ENCODE measurements at places on chromosomes 5 and 9.

GRCh38 chr5:138870611-138871010 lies 4.5 kb downstream of the LRRTM2 start:
- no peak for DNase-seq
- no peaks in the 10 kb centered on the region for H3K36me3 ChIP-seq
- H3K27me3 ChIP-seq, result no peaks in the 10 kb centered on the region
- H3K27ac ChIP-seq, result no peak overlapping the region

GRCh38 chr5:150774145-150774544 lies 4.4 kb upstream of the SMIM3 start:
- H3K27me3 ChIP-seq, result no peaks in the 10 kb centered on the region
- peaks cover 2% of the 10 kb centered on the region for H3K4me1 ChIP-seq
- H3K4me3 ChIP-seq, result no peak overlapping the region

- peak overlapping the region; percentile 46 for H3K27ac ChIP-seq
- H3K27me3 ChIP-seq, result no peaks in the 10 kb centered on the region
- H3K4me1 ChIP-seq, result peaks cover 9% of the 10 kb centered on the region
- no peaks in the 10 kb centered on the region for H3K36me3 ChIP-seq
- no peak for DNase-seq
- H3K4me3 ChIP-seq, result peak overlapping the region; percentile 67
These were observed 937 bp upstream of the SLC26A2 start for GRCh38 chr5:149959406-149960236.

- no peaks in the 10 kb centered on the region for H3K36me3 ChIP-seq
- H3K27me3 ChIP-seq, result no peaks in the 10 kb centered on the region
- no peak overlapping the region for H3K27ac ChIP-seq
- H3K4me3 ChIP-seq, result no peak overlapping the region
- no peaks in the 10 kb centered on the region for H3K4me1 ChIP-seq
- no peak for DNase-seq
These were observed 36.4 kb upstream of the SMC5 start for GRCh38 chr9:70222354-70222753.

DNA sequence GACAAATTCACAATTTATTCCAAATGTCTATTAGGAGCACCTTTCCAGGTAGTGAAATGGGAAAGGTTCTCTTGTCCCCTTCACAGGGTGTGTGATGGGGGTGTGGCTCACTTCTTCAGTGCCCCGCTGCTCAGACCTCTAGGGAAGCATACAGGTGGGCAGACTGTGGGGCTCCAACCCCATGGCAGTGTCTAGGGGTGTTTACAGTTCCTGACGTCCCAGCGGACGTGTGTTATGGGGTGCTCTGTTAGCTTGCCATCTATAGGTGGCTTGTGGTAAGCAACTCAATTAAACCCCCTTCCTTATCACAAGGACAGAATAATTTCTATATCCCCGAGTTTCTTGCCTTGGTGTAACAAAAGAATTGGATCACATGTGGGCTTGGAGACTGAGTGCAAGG lies 67.4 kb upstream of the SPINK5 start:
- H3K27ac ChIP-seq, result no peak overlapping the region
- H3K4me3 ChIP-seq, result no peak overlapping the region
- no peaks in the 10 kb centered on the region for H3K4me1 ChIP-seq
- H3K27me3 ChIP-seq, result no peaks in the 10 kb centered on the region
- DNase-seq, result no peak

- H3K36me3 ChIP-seq, result no peaks in the 10 kb centered on the region
- no peak overlapping the region for H3K27ac ChIP-seq
- no peaks in the 10 kb centered on the region for H3K27me3 ChIP-seq
- H3K4me3 ChIP-seq, result no peak overlapping the region
- peaks cover 26% of the 10 kb centered on the region for H3K4me1 ChIP-seq
- DNase-seq, result no peak
These were observed 101.0 kb downstream of the ZNF608 start for GRCh38 chr5:124645396-124645795.

- DNase-seq, result no peak
- H3K27me3 ChIP-seq, result no peaks in the 10 kb centered on the region
- peaks cover 40% of the 10 kb centered on the region for H3K4me1 ChIP-seq
- H3K27ac ChIP-seq, result no peak overlapping the region
- no peak overlapping the region for H3K4me3 ChIP-seq
These were observed 13.8 kb downstream of the ACO1 start for GRCh38 chr9:32398207-32398606.

DNA sequence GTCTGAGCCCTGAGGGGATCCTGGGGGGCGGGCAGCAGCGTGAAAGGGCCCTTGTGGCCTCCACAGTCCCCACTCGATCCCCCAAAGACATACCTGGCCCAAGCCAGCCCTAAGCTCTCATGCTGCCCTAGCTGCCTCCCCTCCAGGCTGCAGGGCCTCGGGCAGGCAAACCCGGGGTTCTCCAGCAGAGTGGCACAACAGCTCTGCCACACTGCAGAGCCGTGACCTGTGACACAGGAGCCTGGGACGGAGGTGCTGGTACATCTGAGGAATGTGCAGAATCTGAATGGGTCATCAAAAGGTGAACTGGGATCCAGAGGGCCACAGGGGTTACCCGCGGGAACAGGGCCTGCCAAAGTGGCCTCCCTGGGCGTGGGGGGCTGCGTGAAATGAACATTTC lies 163.2 kb downstream of the DAB2IP start:
- H3K36me3 ChIP-seq, result no peaks in the 10 kb centered on the region
- peak; percentile 27 for DNase-seq
- H3K27me3 ChIP-seq, result no peaks in the 10 kb centered on the region
- H3K4me3 ChIP-seq, result no peak overlapping the region

DNA sequence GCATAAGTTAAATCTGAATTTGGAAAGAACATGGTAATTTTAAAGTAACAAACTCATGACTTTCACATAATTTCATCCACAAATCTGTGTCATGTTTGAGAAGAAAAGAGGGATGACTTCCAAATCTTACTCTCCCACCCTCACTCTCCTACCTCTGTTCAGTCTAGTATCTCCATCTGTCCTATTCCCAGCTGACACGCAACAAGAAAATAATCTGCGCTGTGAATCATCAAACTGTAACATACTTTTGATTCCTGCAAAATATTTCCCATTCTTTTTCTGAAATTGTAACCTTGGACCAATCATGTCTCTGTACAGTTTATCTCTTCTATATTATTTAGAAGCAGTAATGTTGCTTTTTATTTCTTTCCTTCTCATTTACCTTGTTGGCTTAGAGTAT lies 91.4 kb downstream of the SLC12A2 start:
- no peak for DNase-seq
- H3K4me1 ChIP-seq, result no peaks in the 10 kb centered on the region
- no peaks in the 10 kb centered on the region for H3K27me3 ChIP-seq
- H3K36me3 ChIP-seq, result no peaks in the 10 kb centered on the region
- H3K4me3 ChIP-seq, result no peak overlapping the region
- no peak overlapping the region for H3K27ac ChIP-seq

DNA sequence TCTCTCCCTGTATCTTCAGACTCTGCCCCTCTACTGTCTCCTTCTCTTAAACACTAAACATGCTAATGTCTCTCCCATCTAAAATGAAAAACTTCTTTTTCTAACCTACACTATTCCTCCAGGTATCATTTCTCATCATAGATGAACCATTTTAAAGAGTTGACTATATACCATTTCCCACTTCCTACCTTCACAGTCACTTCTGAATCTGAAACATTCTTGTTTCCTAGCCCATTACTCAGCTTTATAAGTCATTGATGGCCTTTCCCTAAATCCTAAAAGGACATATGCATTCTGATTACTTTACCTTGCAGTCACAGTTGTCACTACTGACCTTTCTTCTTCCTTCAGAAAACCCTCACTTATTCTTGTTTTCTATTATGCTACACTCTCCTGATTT lies 118.2 kb downstream of the SSBP2 start:
- no peaks in the 10 kb centered on the region for H3K4me1 ChIP-seq
- H3K4me3 ChIP-seq, result no peak overlapping the region
- no peaks in the 10 kb centered on the region for H3K27me3 ChIP-seq
- no peak for DNase-seq
- no peaks in the 10 kb centered on the region for H3K36me3 ChIP-seq

DNA sequence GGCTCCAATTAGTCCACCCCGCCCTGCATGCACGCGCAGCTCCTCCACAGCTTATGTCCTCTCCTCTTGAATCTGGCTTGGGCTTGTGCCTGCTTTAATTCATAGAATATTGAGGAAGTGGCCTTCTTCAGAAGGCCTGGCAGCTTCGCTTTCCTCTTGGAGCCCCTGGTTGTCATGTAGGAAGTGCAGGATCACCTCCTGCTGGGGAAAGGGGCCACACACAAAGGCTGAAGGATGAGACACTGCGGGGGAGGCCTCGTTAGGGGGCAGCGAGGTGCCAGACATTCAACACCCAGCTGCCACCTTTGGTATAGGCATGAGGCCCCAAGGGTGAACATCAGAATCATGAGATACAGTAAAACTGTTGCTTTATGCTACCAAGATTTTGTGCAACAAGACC lies 2.7 kb upstream of the CNOT6 start:
- H3K4me3 ChIP-seq, result no peak overlapping the region
- no peak overlapping the region for H3K27ac ChIP-seq
- H3K4me1 ChIP-seq, result peaks cover 18% of the 10 kb centered on the region
- H3K27me3 ChIP-seq, result no peaks in the 10 kb centered on the region
- no peak for DNase-seq

GRCh38 chr5:388266-389196 lies 54.4 kb upstream of the EXOC3 start:
- H3K4me3 ChIP-seq, result no peak overlapping the region
- no peaks in the 10 kb centered on the region for H3K4me1 ChIP-seq
- H3K27ac ChIP-seq, result no peak overlapping the region
- peak; percentile 27 for DNase-seq
- H3K36me3 ChIP-seq, result no peaks in the 10 kb centered on the region
- H3K27me3 ChIP-seq, result no peaks in the 10 kb centered on the region

All from liver (tissue), 10 donors.